ENCODE measurements at places on chromosomes 2 and 18. TPM values are rescaled to one million over a fixed set of nuclear protein-coding genes. Genes with fewer than 3 reads are reported as not detected.

Gene POTEI
- 1.1 TPM for polyA plus RNA-seq

DNA sequence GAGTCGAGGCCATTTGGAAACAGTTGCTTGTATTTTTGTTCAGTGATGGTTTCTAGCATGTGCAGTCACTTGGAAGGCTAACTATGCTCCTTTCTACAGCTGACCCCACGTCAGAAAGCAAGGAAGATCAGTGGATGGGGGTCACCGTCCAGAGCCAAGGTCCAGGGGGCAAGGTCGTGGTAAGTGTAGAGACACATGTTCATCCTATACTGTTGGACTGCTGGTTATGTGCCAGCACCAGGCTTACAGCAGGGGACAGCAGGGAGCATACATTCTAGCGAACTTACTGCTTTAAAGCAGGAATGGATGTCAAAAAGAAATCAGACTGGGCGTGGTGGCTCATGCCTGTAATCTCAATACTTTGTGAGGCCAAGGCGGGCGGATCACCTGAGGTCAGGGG, 40.0 kb downstream of the ITGA6 start:
- DNase-seq: no peak

Gene NCKAP5
- polyA plus RNA-seq: 12.6 TPM

Gene RESP18
- polyA plus RNA-seq: 6.6 TPM

GRCh38 chr2:119485336-119486110, 38.8 kb downstream of the SCTR start:
- DNase-seq: no peak

Gene ANKZF1
- 74.2 TPM for polyA plus RNA-seq

DNA sequence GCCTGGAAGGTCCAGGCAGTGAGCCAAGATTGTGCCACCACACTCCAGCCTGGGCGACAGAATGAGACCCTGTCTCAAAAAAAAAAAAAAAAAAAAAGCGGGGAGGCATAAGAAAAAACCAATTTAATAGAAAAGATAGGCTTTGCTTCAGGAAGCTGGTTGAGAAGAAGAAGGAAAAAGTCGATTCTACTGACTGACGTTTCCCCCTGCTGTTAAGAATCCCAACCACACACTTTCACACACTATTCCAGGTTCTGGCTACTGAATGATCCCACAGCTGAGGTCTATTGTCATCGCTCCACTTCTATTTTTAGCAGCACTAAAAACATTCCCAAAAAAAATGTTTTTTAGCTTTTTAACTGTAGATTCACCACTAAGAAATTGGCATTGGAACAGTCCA, 6.7 kb upstream of the CHCHD5 start:
- no peak for DNase-seq

DNA sequence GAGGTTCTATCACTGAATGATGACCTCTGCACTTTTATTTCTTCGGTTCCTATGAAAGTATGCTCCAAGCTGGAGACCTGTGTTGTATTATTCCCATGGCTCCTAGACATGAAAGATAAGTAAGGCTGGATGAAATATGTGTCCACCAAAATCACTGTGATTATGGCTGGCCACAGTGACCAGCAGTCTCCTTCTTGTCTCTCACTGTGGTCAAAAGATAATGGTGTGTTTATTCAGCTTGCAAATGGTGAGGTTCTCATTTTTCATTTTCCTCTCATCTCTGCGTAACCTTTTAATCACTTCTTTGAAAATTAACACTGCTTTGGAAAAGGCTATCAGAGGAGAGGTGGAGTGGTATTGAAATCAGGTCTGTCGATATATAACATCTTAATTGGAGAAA, 107.8 kb upstream of the DAPL1 start:
- DNase-seq: no peak

Gene VSNL1
- polyA plus RNA-seq: 355 TPM

GRCh38 chr18:79944126-79944731, 7.2 kb downstream of the SLC66A2 start:
- DNase-seq: no peak

DNA sequence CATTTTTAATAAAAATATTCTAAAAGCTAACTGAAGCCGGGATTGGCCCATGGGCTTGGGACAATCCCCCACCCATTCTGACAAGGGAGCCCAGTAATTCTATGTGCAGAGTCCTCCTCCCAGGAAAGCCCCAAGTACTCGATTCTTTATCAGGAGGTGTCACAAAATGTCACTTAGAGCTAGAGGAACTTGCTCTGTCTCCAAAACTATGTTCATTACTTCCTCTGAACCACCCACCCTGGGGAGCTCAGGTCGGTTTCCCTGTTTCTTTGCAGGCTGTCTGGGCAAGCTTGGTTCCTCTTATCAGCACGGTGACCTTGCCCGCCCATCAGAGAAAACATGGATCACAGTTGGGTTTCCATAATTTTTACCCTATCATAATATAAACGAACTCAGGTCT, 430.6 kb upstream of the ID2 start:
- DNase-seq: no peak

GRCh38 chr2:65728477-65729180, 296.2 kb upstream of the SPRED2 start:
- no peak for DNase-seq

DNA sequence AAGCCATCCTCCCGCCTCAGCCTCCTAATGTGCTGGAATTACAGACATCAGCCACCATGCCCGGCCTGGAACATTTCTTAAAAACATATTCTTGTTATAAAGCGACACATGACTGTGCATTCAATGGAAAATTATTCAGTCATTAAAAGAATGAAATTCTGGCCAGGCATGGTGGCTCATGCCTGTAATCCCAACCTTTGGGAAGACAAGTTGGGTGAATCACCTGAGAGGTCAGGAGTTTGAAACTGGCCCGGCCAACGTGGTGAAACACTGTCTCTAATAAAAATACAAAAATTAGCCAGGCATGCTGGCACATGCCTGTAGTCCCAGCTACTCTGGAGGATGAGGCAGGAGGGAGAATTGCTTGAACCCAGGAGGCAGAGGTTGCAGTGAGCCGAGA, 21.6 kb upstream of the RPRD1A start:
- DNase-seq: no peak

Gene MAPK4
- polyA plus RNA-seq: 23.4 TPM

- no peak for DNase-seq
Observed at GRCh38 chr2:26058390-26058789, 24.5 kb downstream of the RAB10 start.

GRCh38 chr18:42064109-42064508, 109.1 kb downstream of the PIK3C3 start:
- DNase-seq: no peak

- DNase-seq: no peak
Observed at GRCh38 chr2:133644846-133645245, 76.6 kb upstream of the NCKAP5 start.

Gene CNDP1
- 1.3 TPM for polyA plus RNA-seq

DNA sequence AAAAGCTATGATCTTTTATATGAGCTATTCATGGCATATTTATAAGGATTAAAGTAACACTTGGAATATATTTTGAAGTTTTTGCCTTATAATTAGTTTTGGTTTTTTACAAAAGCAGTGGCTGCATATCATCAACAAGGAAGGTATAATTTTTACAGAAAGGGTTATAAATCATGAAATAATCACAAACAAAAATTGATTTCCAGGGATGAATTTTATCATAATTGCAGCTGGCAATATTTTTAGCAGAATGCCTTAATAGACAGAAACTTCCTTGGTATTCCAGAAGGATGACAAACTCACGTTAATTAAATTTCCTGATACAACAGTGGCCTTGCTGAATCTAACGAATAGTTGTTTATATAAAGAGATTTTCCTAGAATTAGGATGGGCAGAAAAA, 260.5 kb upstream of the SLC39A10 start:
- DNase-seq: no peak

- peak; percentile 47 for DNase-seq
Observed at GRCh38 chr18:3453540-3454364, 3.8 kb downstream of the TGIF1 start.

DNA sequence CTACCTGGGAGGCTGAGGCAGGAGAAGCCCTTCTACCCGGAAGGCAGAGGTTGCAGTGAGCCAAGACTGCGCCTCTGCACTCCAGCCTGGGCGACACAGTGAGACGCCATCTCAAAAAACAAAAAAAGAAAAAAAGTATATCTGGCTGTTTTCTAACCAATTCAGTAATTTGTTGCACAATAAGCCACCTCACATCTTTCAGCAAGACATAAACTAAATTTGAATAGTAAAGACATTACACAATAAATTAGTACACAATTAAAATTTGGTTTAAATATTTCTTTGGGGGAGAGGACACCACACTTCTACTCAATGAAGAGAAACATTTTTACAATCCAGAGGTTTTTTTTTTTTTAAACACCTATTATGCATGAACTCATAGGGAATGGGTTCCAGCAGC, 36.0 kb upstream of the MTA3 start:
- DNase-seq: no peak

DNA sequence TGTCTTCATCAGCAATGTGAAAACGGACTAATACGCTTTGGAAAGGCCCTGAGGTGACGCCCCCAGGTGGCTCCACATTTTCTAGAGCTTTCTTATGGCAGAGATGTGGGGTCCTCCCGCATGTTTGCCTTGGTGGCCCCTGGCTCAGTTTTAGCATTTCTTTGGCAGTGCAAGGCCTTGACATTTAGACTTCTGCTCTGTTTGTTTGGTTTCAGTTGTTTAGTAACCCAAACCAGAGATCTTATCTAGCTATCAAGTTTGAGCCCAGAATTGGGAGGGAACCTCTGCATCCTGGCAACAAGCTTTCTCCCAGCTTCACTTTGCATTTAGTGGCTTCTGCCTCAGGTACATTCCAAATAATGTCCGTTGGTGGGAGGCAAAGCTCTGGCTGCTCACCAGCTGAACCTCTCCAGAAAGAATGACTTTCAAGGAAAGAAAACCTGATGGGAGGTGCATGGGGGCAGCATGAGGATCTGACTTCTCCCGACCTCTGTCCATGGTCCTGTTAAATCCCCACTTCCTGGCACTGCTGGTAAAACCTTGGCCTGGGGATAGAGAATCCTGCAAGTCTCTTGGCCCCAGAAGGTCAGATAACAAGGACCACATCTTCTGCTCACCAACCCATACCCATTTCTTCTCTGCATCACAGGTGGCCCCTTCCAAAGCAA, 12.0 kb upstream of the MBP start:
- DNase-seq: no peak

DNA sequence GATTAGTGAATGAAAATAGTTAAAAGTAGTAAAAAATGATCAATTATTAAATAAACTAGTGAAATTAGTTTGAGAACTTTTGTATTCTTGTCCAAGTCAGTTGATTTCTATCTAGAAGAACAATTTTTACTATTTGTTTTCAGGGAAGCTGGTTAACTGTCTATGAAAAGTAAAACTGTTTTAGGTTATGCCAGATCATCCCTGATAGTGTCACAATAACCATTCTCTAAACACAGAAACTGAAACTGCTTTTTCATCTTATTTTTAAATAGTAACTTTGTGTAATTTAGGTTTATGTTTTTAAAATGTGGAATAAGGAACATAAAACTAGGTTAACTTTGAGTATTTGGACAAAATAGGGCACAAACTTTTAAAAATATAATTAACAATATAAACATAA, 1087.2 kb downstream of the DPP10 start:
- no peak for DNase-seq

DNA sequence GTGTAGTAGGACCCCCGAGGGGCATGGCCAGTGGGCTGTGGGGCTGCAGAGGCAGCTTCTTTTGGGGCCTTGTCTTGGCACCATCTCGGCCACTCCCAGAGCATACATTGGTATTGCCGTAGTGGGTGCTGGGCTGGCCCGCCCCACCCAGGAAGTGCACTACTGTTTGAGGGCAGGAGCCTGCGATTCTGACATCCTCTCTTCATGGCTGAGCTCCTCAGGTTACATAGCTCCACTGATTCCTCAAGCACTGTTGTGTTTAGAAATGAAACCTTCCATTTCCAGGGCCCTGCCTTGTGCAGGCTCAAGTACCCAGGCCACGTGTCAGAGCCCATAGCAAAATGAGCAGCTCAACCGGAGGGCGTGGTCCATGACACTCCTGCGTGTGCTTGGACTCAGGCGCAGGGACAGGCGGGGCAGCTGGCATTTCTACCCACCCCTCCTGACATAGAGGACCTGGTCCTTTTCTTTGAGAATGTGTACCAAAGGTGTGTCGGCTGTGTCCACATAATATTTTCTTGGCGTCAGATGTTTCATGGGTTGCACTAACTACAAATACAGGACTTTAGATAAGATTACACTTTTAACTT, 67.9 kb downstream of the DGKD start:
- no peak for DNase-seq

Gene C2orf80
- 35.4 TPM for polyA plus RNA-seq

DNA sequence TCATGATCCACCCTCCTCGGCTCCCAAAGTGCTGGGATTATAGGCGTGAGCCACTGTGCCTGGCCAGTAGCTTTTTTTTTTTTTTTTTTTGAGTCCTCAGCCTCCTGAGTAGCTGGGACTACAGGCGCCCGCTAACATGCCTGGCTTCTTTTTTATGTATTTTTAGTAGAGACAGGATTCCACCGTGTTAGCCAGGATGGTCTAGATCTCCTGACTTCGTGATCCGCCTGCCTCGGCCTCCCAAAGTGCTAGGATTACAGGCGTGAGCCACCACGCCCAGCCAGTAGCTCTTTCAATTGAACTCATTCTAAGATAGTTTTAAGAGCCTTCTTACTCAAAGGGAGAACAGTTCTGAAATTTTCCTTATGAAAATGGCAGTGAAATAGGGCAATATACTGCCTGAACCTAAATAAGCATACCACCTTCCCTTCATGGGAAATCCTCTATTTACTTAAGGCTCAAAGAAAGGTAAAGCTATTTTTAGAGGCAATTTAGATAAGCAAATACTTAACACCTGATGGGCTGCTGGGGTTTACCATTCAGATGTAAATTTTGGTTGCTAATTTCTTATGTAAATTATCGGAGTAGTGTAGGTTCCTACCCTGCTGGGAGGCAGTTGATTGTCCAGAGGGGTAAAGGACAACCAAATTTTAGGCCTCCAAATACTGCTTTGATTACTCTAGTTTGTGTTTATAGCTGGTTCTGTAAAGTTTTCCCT, 144.7 kb downstream of the GREB1L start:
- DNase-seq: no peak

DNA sequence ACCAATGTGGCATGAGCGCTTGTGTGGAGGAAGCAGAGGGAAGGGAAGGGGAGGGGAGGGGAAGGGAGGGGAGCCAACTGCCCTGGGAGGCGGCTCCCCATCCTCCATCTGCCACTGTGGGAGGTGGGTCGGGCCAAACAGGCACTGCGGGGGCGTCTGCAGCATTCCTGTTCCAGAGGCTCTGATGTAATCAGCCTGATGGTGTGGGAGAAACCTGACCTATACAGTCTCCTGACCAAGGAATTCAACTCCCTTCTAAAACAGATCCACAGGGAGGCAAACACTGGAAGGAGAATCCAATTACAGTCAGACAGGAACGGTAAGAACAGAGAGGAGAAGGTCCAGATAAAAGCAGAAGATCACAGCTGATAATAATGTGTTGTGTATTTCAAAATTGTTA, 88.8 kb downstream of the CD8B2 start:
- DNase-seq: no peak

Gene SLC8A1
- polyA plus RNA-seq: 21.9 TPM

Gene MAB21L4
- polyA plus RNA-seq: 0.35 TPM

DNA sequence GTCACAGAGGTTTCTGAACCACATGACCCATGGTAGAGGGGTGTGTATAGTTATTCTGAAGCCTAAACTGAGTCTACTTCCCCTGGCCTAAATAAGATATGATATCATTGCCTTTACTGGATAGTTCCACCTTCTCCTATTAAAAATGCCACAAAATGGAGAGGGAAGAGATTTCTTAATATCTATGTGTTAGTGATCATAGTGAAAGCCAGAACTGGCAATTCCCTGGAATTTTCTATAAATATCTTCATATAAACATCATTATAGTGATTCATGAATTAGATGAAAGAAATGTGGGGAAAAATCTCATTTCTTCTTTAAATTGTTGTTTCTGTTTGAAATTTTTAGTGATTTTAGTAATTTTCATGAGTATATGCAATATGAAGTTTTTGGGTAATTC, 45.8 kb downstream of the TSHZ1 start:
- DNase-seq: no peak

Gene ABCG8
- 1.7 TPM for polyA plus RNA-seq

Gene MZT2B
- polyA plus RNA-seq: 252 TPM

Gene ALLC
- polyA plus RNA-seq: 0.92 TPM
